ENCODE measurements at places on chromosomes 3 and 15. TPM values are rescaled to one million over a fixed set of nuclear protein-coding genes. Genes with fewer than 3 reads are reported as not detected.

Gene GAP43
- 3.3 TPM for total RNA-seq

Gene PDHB
- 97.7 TPM for total RNA-seq

Gene IL17RB
- 0.22 TPM for total RNA-seq

- DNase-seq, result no peak
Measured at GRCh38 chr3:123376451-123377242, 72.2 kb downstream of the ADCY5 start.

- DNase-seq, result no peak
Measured at GRCh38 chr3:47890828-47891612, 88.1 kb downstream of the DHX30 start.

DNA sequence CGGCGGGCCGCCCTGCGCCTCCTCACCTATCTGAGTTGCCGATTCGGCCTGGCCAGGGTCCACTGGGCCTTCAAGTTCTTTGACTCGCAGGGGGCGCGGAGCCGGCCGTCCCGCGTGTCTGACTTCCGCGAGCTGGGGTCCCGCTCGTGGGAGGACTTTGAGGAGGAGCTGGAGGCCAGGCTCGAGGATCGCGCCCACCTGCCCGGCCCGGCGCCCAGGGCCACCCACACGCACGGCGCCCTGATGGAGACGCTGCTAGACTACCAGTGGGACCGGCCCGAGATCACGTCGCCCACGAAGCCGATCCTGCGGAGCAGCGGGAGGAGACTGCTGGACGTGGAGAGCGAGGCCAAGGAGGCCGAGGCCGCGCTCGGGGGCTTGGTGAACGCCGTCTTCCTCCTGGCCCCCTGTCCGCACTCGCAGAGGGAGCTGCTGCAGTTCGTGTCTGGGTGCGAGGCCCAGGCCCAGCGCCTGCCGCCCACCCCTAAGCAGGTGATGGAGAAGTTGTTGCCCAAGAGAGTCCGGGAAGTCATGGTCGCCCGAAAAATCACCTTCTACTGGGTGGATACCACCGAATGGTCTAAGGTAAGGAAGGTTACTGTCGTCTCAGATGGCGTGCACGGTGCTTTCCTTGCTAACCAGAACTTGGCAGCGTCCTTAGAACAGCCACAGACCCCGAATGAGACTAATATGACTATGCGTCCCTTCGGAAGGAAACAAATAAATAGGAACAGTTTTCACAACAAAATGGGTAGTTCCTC is 567 bp downstream of the TICRR start:
- DNase-seq, result no peak

GRCh38 chr3:174441588-174442301 is 417.4 kb upstream of the NAALADL2 start:
- DNase-seq, result no peak

DNA sequence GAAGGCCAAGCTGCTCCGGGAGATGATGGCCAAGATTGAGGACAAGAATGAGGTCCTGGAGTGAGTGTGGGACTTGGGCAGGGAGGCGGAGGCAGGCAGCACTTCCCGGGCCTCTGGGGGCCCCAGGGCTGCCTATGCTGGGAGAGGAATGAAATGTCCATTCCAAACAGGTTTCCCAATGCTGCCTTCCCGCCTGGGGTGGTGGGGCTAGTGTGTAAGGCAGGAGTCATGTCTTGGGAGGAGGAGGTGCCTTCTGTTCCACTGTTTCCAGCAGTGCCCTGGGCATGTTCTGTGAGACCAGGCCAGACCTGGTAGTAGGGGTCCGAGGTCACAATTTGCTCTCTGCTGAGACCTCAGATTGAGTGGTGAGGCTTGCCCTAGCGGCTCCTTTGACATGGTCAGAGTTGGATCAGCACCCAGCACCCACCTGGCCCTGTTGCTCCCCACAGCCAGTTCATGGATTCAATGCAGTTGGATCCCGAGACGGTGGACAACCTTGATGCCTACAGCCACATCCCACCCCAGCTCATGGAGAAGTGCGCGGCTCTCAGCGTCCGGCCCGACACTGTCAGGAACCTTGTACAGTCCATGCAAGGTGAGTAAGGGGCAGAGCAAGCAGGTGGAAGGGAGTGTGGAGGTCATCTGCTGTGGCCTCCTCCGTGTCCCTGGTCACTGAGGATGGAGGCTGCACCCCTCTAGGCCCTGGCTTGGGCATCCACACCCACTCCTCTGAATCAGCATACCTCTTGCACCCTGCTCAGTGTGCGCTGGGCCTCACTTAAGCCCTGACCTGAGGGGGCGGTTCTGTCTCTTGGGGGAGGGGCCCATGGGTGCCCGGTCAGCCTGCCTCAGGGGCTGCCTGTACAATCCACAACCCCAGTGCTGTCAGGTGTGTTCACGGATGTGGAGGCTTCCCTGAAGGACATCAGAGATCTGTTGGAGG is 27.3 kb downstream of the PTPN23 start:
- DNase-seq, result no peak

DNA sequence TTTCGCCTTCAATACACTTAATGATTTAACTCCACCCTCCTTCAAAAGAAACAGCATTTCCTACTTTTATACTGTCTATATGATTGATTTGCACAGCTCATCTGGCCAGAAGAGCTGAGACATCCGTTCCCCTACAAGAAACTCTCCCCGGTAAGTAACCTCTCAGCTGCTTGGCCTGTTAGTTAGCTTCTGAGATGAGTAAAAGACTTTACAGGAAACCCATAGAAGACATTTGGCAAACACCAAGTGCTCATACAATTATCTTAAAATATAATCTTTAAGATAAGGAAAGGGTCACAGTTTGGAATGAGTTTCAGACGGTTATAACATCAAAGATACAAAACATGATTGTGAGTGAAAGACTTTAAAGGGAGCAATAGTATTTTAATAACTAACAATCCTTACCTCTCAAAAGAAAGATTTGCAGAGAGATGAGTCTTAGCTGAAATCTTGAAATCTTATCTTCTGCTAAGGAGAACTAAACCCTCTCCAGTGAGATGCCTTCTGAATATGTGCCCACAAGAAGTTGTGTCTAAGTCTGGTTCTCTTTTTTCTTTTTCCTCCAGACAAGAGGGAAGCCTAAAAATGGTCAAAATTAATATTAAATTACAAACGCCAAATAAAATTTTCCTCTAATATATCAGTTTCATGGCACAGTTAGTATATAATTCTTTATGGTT is at the start of gene CCR5:
Gene CCR5 (plus strand): TSS at position 108 of the 680 bp plus-strand sequence. CDS start 1,957 bp downstream, outside the sequence.
- no peak for DNase-seq

- DNase-seq, result no peak
Measured at GRCh38 chr15:98408231-98408630, 240.1 kb upstream of the IGF1R start.

GRCh38 chr15:93107646-93108045 is 18.6 kb upstream of the RGMA start:
- no peak for DNase-seq

GRCh38 chr3:38334142-38335055 is 12.2 kb upstream of the XYLB start:
- DNase-seq, result no peak
